ENCODE measurements at places on chromosomes 13 and 19. TPM values are rescaled to one million over a fixed set of nuclear protein-coding genes. Genes with fewer than 3 reads are reported as not detected.

DNA sequence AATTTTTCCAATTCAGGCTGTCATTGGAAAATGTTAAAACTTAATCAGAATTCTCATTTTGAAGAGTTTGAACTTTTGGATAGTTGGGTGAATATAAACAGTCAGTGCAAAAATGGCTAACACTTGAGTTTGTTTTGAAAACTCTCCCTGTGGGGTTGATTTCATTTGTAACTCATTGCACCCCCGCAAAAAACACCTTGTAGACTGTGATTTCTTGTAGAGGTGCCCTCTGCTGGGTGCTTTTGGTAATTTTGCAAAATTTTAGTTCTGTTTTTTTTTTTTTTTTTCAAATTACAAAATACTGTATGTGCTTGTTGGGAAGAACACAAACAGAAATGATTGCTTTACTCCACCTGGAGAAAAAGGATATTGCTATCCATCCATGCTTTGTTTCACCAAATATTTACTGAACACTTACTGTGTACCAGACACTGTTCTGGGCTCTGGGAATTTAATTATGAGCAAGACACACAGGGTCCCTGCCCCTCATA lies 28.2 kb upstream of the GPI start:
- DNase-seq: no peak

- no peak for DNase-seq
Measured at GRCh38 chr19:45645068-45645630, 6.0 kb upstream of the EML2 start.

GRCh38 chr19:21109116-21109515 lies 27.1 kb downstream of the ZNF714 start:
- DNase-seq: no peak

DNA sequence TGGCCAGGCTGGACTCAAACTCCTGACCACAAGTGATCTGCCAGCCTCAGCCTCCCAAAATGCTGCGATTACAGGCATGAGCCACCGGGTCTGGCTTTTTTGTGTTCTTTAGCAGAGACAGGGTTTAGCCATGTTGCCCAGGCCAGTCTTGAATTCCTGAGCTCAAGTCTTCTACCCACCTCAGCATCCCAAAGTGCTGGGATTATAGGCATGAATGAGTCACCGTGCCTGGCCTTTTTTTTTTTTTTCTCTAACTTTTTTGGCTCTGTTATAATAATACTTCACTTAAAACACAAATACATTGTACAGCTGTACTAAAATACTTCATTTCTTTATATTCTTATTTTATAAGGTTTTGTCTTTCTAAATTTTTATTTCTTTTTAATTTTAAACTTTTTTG lies 599.5 kb upstream of the PCDH9 start:
- DNase-seq: no peak

- no peak for DNase-seq
Measured at GRCh38 chr13:106990594-106990993, 422.7 kb upstream of the ARGLU1 start.

Gene CEACAM20
- total RNA-seq: not detected

Gene AP2A1
- total RNA-seq: 58.0 TPM

Gene EXOSC5
- total RNA-seq: 6.3 TPM

Measured in uterus (tissue), 4 donors.